Subcutaneous adipose tissue (tissue), 4 donors: ENCODE measurements at places on chromosomes 2 and 18. TPM values are rescaled to one million over a fixed set of nuclear protein-coding genes. Genes with fewer than 3 reads are reported as not detected.

The NEU4 gene
- 1.8 TPM for total RNA-seq

The OSR1 gene
- total RNA-seq: 15.8 TPM

The ADI1 gene
- 92.4 TPM for total RNA-seq

The AOX1 gene
- 320 TPM for total RNA-seq

The RFTN2 gene
- 12.7 TPM for total RNA-seq

The IMPA2 gene
- total RNA-seq: 39.5 TPM

The C2orf66 gene
- not detected for total RNA-seq

The ELOA2 gene
- not detected for total RNA-seq

The BCL2 gene
- total RNA-seq: 55.3 TPM

The SGPP2 gene
- 0.16 TPM for total RNA-seq

The RESP18 gene
- not detected for total RNA-seq

The CYP27C1 gene
- 0.38 TPM for total RNA-seq

The REG3G gene
- not detected for total RNA-seq

The STPG4 gene
- not detected for total RNA-seq

The UGT1A5 gene
- total RNA-seq: not detected

The DSC3 gene
- total RNA-seq: not detected

The PROM2 gene
- total RNA-seq: 1.3 TPM

The EHD3 gene
- total RNA-seq: 3.3 TPM

The GALNT3 gene
- 2.5 TPM for total RNA-seq

The CCBE1 gene
- 6.6 TPM for total RNA-seq

The PSMG2 gene
- total RNA-seq: 148 TPM

The ICA1L gene
- total RNA-seq: 8.0 TPM
